ENCODE measurements at places on chromosomes 7 and 10. TPM values are rescaled to one million over a fixed set of nuclear protein-coding genes. Genes with fewer than 3 reads are reported as not detected.

DNA sequence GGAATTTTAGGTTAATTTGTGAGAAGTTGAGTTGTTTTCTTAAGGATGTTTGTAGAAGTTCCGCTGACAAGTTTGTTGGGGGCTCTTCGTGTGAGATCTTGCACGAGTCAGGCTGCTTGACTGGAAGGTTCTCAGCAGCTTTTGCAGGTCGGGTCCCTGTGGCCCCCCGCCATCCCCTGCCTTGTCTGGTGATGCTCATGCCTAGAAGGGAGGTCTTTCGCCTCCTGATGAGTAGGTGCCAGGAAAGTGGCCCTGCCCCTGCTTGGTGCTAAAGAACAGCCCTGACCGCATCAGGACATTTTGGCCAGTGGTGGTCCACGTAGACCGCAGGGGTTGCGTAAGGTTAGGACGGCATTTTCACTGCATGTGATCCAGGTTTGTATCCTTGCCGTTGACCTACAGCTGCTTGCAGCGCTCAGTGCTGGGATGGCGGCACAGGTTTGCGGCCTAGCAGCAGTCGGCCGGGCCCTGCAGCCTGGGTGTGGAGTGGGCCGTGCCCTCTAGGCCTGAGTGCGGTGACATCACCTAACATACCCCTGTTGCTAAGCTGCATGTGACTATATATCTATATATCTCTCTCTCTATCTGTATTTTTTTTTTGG, 62.4 kb downstream of the DNAJB6 start:
- H3K27ac ChIP-seq = peak overlapping the region; percentile 74
- H3K4me1 ChIP-seq = peaks cover 47% of the 10 kb centered on the region
- no peaks in the 10 kb centered on the region for H3K27me3 ChIP-seq

DNA sequence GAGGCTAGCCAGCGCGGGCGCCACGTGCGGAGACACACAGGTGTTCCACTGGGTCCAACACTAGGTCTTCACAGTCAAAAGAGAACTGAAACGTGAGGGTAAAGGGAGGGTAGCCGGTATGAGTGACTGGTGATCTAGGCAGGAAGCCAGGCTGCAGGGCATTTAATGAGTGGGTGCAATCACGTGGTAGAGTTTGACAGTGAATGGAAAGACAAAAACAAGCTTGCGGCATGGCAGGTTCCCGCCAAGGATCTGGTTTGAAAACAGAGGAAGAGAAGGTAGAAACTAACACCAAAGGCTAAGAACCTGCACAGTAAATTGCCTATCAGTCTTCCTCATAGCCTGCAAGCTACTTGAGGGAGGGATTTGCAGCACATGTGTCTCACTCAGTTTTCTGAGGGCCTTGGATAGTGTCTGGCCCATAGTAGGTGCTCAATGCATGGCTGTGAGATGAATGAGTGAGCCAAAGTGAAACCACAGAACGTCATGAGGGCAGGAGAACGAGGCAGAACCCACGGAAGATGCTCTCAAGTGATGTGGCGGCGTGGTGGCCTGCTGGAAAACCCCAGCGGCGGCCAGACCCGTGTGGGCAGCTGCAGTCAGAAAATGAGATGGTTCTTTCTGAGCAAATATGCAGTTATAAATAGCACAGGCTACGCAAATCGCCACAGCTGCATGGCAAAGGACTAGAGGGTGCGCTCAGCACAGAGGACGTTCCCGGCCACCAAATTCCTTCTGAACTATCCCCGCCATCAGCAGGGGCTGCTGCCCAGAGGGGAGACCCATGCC, 183.6 kb upstream of the NFE2L3 start:
- no peak overlapping the region for H3K27ac ChIP-seq
- H3K4me3 ChIP-seq = no peak overlapping the region
- no peaks in the 10 kb centered on the region for H3K36me3 ChIP-seq
- peaks cover 23% of the 10 kb centered on the region for H3K27me3 ChIP-seq

- peak; percentile 44 for DNase-seq
- peak overlapping the region; percentile 18 for H3K4me3 ChIP-seq
- peaks cover 19% of the 10 kb centered on the region for H3K4me1 ChIP-seq
- H3K27me3 ChIP-seq = no peaks in the 10 kb centered on the region
- H3K36me3 ChIP-seq = peaks cover 4% of the 10 kb centered on the region
Observed at GRCh38 chr7:116511552-116512519, 12.3 kb downstream of the CAV2 start.

- no peaks in the 10 kb centered on the region for H3K27me3 ChIP-seq
- no peak overlapping the region for H3K27ac ChIP-seq
- DNase-seq = no peak
- H3K4me1 ChIP-seq = no peaks in the 10 kb centered on the region
- no peaks in the 10 kb centered on the region for H3K36me3 ChIP-seq
- no peak overlapping the region for H3K4me3 ChIP-seq
Observed at GRCh38 chr7:124672011-124672410, 93.6 kb downstream of the GPR37 start.

- no peaks in the 10 kb centered on the region for H3K4me1 ChIP-seq
- no peaks in the 10 kb centered on the region for H3K27me3 ChIP-seq
- H3K36me3 ChIP-seq = no peaks in the 10 kb centered on the region
- DNase-seq = no peak
- H3K4me3 ChIP-seq = no peak overlapping the region
- no peak overlapping the region for H3K27ac ChIP-seq
Observed at GRCh38 chr10:25966844-25967243, 32.8 kb downstream of the MYO3A start.

GRCh38 chr7:24123076-24123475, 160.9 kb upstream of the NPY start:
- DNase-seq = no peak
- no peaks in the 10 kb centered on the region for H3K36me3 ChIP-seq
- no peak overlapping the region for H3K4me3 ChIP-seq
- H3K27me3 ChIP-seq = no peaks in the 10 kb centered on the region

- no peak overlapping the region for H3K27ac ChIP-seq
- no peaks in the 10 kb centered on the region for H3K36me3 ChIP-seq
- no peaks in the 10 kb centered on the region for H3K4me1 ChIP-seq
- H3K4me3 ChIP-seq = no peak overlapping the region
- no peaks in the 10 kb centered on the region for H3K27me3 ChIP-seq
Observed at GRCh38 chr10:129740532-129741279, 223.4 kb downstream of the EBF3 start.

DNA sequence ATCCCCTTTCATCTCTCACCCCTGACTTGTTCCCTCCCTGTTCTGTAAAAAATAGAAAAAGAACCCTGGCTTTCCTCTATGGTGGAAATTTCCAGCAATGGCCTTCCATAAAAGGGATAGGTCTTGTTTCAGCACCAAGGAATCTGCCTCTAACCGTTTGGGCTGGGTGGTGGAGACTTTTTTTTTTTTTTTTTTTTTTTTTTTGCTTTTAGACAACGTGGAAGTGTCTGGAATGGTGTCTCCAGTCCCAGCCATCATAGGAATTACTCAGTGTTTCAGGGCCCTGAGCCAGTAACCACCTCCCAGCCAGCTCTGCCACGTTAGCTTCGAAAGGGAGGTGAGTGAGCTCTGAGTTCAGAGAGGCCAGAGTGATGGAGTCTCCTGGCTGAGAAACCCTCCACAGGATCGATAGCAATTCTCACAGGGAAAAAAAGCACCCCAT, 97.3 kb upstream of the COL1A2 start:
- no peak overlapping the region for H3K4me3 ChIP-seq
- H3K36me3 ChIP-seq = no peaks in the 10 kb centered on the region
- no peaks in the 10 kb centered on the region for H3K4me1 ChIP-seq
- DNase-seq = no peak

GRCh38 chr7:46494028-46494427, 573.0 kb upstream of the IGFBP3 start:
- no peaks in the 10 kb centered on the region for H3K4me1 ChIP-seq
- H3K27ac ChIP-seq = no peak overlapping the region
- H3K4me3 ChIP-seq = no peak overlapping the region
- H3K27me3 ChIP-seq = no peaks in the 10 kb centered on the region
- no peak for DNase-seq
- no peaks in the 10 kb centered on the region for H3K36me3 ChIP-seq

GRCh38 chr7:16652888-16653287, 6.9 kb downstream of the BZW2 start:
- H3K4me3 ChIP-seq = no peak overlapping the region
- no peak overlapping the region for H3K27ac ChIP-seq
- no peaks in the 10 kb centered on the region for H3K27me3 ChIP-seq
- no peak for DNase-seq

The SMO gene
- total RNA-seq = 0.13 TPM

The PRR15 gene
- not detected for total RNA-seq

The SPOCK2 gene
- total RNA-seq = 0.86 TPM

The ANKMY2 gene
- total RNA-seq = 44.0 TPM

The KNDC1 gene
- 0.11 TPM for total RNA-seq

The NRP1 gene
- total RNA-seq = 0.54 TPM

The OPALIN gene
- not detected for total RNA-seq

The NKX1-2 gene
- 0.04 TPM for total RNA-seq

Measured in K562 (cell line).